ENCODE measurements at places on chromosomes 6 and 20. TPM values are rescaled to one million over a fixed set of nuclear protein-coding genes. Genes with fewer than 3 reads are reported as not detected.

DNA sequence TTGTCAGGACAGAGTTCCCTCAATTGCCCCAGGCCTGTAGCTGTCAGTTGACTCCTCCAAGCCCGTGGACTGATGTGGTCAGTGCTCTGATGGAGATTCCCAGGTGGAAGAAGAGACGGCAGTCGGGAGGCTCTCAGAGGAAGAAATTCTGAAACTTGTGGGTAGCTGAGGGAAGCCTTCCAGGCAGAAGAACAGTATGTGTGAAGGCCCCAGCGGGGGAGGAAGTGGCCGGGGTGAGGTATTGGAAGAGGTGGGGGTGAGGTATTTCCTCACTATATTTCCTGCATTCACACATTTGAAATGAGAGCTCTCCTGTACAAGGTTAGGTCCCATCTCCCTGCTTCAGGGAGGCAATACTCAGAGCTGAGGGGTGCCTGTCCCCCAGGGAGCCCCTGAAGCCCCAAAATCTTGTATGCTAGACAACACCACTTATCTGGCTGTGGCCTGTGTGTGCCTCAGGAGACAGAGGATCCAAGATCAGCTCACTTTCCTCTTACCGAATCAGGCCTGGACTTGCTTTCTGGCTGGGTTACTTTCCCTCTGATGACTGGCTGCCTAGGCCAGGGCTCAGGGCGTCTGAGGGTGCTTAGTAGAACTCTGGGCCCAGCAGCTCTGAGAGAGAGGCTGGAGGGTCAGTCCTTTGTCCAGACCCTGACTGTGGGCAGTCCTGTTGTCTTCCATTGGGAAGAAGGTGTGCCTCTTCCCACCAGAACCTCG is 49.3 kb upstream of the MYL9 start:
- no peak for DNase-seq

Gene EDN3
- 6.3 TPM for polyA plus RNA-seq

Gene MAP1LC3A
- polyA plus RNA-seq, result 23.9 TPM

DNA sequence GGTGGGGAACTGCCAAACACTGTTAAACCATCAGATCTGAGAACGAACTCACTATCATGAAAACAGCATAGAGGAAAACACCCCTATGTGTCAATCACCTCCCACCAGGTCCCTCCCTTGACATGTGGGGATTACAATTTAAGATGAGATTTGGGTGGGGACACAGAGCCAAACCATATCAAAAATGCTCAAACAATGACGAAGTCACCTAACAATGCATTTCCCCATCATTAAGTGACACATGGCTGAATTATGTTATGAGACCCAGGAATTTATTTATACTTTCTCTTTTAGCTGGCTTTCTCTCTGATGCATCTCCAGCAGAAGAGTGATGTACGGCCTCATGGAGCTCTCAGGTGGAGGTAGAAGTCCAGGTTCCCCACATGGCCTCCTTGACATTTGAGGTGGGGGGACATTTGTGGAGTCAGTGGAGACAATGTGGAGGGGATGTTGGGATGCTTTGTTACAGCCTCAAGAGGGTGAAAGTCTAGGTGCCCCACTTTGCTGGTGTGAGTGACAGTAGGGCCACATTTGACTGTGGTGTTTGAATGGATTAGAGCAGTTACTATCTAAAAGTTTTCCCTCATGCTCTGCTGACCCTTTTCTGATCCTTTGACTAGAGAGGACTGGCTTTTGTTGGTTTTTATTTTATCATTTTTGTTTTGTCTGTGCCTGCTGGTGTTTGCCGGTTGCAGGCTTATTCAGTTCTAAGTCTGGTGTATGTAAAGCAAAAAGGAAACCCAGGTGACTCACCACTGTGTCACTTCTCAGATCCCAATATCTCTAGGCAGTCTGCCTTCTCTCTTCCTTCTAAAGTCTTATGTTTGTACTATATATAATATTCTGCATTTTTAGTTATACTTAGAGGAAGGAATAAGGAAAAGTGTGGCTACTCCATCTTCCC is 18.5 kb upstream of the DCBLD1 start:
- no peak for DNase-seq

Gene HRH3
- polyA plus RNA-seq, result 0.37 TPM

Gene OTOR
- 0.44 TPM for polyA plus RNA-seq

Gene NKAIN4
- polyA plus RNA-seq, result 28.4 TPM

Gene CTCFL
- 1.5 TPM for polyA plus RNA-seq

Gene PARD6B
- 23.7 TPM for polyA plus RNA-seq

DNA sequence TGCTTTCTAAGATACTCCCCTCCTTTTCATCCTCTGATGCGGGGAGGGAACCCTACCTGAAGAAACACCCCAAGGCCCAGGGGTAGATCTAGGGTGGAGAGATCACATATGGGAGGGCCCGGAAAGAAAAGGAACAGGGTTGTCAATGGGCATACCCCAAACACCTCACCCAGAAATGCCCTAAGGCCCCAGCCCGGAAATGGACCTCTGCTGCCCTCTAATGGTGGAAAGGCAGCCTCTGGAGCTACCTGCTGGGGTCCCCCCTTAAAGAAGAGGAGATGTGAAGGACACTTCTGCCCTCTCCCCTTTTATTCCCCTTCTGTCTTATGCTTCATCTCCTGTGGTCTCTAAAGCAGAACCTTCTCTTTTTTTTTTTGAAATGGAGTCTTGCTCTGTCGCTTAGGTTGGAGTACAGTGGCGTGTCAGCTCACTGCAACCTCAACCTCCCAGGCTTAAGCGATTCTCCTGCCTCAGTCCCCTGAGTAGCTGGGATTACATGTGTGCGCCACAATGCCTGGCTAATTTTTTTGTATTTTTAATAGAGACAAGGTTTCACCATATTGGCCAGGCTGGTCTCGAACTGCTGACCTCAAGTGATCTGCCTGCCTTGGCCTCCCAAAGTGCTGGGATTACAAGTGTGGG is 458 bp upstream of the ARMC12 start:
- no peak for DNase-seq

Gene SOBP
- polyA plus RNA-seq, result 16.0 TPM

- no peak for DNase-seq
These were observed 23.2 kb downstream of the AFDN start for GRCh38 chr6:167849846-167850459.

GRCh38 chr20:9368893-9369292 is 145.5 kb upstream of the LAMP5 start:
- no peak for DNase-seq

DNA sequence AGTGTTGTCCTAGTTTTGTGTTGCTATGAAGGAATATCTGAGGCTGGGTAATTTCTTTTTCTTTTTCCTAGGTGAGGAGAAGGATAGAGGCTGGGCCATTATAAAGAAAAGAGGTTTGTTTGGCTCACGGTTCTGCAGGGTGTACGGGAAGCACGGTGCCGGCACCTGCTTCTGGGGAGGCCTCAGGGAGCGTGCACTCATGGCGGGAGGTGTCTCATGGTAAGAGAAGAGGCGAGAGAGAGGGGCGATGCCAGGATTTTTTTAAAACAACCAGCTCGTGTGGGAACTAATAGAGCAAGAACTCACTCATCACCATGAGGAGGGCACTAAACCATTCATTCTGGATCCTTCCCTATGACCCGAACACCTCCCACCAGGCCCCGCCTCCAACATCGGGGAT is 14.2 kb upstream of the NPBWR2 start:
- DNase-seq, result no peak

Gene SLC22A7
- polyA plus RNA-seq, result 0.56 TPM
